Hematopoietic multipotent progenitor cell treated with erythropoietin and hydrocortisone succinate and interleukin-3 and kit ligand, for 8 days (in vitro differentiated cells): ENCODE measurements at places on chromosomes 2 and 18.

GRCh38 chr18:3048121-3048520 lies 35.2 kb upstream of the LPIN2 start:
- DNase-seq: no peak

GRCh38 chr18:77133835-77134496 lies 1.4 kb upstream of the MBP start:
- peak; percentile 84 for DNase-seq

- no peak for DNase-seq
Measured at GRCh38 chr2:108412995-108413710, 35.4 kb downstream of the SULT1C4 start.

DNA sequence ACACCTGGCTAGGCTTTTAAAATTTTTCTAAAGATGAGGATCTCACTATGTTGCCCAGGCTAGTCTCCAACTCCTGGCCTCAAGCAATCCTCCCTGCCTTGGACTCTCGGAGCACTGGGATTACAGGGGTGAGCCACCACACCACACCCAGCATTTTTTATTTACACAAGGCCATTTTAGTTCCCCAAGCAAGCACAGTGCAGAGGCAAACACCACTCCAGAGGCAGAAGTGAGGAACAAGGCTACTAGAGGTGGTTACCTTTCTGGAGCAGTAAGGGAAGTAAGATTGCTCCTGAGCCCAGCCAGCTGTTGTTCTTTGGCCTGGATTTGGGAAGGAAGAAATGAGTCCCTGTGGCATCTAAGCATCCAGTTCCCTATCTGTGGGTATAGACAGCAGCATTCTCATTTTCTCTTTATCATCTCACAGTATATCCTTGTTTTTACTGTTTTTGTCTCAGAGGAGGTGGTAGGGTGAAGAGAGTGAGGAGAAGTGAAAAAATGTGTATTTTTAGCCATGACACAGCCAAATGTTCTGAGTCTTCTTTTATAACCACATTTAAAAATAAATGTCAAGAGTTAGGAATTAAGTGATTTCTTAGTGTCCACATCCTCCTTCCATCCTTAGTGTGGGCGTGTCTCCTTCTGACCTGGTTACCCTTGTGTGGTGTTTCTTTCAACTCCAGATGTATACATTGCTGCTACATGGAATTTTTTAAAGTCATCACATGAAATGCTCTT lies 10.5 kb upstream of the TTC39C start:
- DNase-seq: no peak

DNA sequence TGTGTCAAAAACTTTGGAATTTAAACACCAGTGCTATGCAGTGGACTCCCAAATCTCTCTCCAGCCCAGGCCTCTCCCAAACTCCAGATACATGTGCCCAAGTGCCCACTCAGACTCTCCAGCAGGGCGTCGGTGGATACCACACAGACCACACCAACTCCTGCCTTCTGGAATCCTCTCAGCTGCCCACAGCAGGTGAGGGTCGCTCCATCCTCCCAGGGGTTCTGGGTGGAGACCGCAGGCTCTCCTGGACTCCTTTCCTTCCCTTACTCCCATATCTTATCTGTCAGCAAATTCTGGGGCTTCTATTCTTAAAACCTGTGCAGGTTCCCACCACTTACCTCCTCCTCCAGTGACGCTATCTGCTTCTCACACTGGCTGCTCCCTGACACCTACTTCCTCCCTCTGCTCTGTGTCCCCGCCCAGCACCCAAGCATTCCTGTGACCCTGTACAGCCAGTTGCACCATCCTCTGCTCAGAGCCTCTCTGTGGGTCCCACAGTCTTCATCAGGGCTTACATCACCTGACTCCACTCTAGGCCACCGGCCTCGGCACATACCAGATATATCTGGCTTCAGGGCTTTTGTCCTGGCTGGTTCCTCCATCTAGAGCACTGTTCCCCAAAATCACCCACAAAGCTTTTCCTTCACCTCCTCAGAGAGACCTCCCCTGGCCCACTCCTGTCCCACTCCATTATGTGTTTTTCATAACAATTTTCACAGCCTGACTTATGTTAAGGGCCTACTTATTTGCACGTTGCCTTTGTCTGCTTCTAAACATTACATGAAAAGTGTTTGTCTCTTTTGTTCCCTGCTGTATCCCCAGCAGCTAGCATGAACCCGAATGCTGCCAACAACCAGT lies 2.6 kb upstream of the IMP4 start:
- DNase-seq: no peak

DNA sequence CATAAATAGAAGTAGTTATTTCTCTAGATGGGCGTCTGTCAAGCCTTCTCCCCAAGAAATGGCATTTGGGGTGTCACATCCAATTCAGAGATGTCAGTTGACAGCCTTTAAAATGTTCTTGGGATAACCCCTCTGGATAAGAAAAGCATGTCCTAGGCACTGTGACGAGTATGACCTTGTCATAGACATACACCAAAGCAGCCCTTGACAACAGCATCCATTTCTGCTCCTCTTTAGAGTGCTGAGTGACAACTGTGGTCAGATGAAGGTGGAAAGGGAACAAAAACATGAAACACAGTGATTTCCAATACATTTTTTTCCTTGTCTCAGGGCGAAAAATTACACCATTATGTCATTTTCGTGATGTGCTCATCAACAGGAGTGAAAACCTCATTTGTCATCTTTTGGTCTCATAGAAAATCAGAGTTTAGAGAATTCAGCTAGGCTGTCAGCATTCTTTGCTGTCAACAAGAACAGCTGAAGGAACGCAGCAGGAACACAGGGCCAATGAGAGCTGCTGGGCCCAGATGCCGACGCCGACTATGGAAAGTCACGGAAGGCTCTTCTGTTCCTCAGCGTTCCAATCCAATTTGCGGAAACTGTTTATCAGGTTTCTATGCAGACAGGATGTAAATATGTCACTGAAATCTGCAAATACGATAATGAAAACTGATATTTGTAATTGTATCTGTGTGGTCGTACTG lies 193.2 kb downstream of the ICOS start:
- DNase-seq: no peak

DNA sequence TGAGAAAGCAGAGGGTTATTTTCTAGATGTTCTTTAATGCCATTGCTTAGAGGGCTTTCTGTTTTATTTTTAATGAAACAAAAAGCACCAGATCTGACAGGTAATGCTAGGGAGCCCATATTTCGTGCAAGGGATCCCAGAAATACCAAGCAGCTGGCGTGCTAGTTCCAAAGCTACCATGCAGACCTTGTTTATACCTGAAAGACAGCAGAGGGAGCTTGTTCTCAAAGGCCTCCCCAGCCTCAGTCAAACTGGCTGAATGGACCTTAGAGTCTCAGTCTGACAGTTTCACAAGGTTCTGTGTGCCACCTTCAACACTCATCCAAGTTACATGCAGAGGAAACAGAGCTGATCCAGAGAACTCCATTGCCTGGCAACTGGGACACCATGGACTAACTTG lies 48.6 kb downstream of the GALNT14 start:
- no peak for DNase-seq

DNA sequence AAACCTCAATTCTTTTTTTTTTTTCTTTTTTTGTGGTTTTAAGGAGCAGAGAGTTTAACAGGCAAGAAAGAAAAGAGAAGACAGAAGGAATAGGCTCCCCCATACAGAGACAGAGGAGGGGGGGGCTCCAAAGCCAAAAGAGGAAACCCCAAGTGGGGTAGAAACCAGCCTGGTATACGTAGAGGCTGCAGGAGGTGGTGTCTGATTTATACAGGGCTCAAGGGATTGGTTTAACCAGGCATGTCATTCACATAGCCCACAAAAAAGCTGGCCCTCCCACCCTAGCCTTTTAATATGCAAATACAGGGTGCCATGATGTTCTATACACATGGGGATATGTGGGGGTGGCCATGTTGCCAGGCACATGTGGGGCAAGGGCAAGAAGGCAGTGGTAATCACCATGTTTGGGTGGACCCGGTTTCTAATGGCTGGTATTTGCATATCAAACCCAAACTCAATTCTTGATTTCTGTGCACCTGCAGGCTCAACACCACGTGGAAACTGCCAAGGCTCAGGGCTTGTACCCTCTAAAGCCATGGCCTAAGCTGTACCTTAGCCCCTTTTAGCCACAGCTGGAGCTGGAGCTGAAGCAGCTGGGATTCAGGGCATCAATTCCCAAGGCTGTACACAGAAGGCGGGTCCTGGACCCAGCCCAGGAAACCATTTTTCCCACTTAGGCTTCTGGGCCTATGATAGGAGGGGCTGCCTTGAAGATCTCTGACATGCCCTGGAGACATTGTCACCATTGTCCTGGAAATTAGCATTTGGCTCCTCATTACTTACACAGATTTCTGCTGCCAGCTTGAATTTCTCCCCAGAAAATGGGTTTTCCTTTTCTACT lies 170.3 kb downstream of the MAIP1 start:
- peak; percentile 72 for DNase-seq

DNA sequence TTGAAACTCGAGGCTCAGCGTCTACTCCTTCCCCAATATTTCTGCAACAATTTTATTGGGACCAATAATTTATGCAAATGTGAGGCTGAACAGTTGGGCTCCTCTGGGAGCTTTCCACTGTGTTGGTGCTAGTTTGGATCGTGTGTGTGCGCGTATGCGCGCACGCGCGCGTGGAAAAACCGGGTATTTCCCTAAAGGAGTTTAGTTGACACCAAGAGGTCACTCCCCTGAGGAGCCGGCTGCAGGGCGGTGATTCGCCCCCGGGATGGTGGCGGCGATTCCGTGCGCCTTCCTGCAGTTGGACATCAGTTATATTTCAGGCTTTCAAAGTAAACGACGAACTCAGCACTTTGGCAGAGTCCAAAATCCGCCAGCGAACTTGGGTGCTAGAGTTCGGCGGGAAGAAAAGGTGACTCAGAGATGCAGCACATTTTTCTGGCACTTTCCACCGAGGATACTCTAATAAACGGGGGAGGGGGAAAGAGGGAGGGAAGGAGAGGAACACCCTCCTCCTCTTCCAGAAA lies 186.5 kb upstream of the FANCL start:
- peak; percentile 56 for DNase-seq

- peak; percentile 70 for DNase-seq
Measured at GRCh38 chr18:23259701-23260681, 124.7 kb downstream of the CABLES1 start.

GRCh38 chr2:44420725-44421124 lies 59.0 kb downstream of the CAMKMT start:
- DNase-seq: no peak

DNA sequence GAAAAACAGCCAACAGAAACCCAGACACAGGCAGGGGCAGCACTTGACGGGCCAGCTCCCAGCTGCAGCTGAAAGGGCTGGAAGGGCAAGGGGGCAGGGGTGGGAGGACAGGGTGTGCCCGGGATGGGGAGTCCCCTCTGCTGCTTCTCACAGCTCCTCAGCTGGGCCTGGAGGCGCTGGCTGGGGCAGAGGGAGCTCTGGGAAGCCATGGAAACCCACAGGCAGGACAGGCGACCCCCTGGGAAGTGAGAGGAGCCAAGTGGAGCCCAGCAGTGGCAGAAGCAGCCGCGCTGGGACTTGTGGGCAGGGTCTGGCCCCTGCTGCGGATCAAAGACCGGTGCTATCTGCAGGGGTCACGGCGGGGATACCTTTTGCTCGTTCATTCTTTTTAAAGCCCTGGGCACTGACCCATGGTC lies 20.7 kb downstream of the OTOF start:
- DNase-seq: no peak

- no peak for DNase-seq
Measured at GRCh38 chr2:121319941-121320340, 34.9 kb upstream of the TFCP2L1 start.

DNA sequence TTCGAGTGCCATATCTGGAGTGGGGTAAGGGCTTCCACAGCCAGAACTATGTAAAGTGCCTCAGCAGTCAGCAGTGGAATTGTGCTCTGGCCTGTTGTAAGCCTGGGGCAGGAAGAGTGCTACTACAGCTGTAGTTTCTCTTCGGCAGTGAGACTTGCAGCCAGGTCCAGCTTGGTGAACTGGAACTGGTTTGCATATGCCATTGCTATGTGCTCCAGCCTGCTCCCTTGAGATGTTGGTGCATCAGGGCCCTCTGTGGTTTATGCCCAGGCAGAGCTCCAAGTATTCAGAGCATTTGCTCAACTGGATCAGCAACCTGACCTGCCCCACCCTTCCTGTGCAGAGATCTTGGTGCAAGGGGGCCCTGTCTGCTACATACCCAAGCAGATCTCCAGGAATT lies 47.8 kb downstream of the ZNF804A start:
- peak; percentile 18 for DNase-seq

GRCh38 chr2:74603282-74604000 lies 44.7 kb downstream of the M1AP start:
- no peak for DNase-seq

- DNase-seq: no peak
Measured at GRCh38 chr18:38941711-38942561, 1376.3 kb upstream of the CELF4 start.

- no peak for DNase-seq
Measured at GRCh38 chr2:219274361-219274921, 4.7 kb upstream of the DNAJB2 start.

- no peak for DNase-seq
Measured at GRCh38 chr2:168522446-168522845, 66.4 kb downstream of the CERS6 start.

DNA sequence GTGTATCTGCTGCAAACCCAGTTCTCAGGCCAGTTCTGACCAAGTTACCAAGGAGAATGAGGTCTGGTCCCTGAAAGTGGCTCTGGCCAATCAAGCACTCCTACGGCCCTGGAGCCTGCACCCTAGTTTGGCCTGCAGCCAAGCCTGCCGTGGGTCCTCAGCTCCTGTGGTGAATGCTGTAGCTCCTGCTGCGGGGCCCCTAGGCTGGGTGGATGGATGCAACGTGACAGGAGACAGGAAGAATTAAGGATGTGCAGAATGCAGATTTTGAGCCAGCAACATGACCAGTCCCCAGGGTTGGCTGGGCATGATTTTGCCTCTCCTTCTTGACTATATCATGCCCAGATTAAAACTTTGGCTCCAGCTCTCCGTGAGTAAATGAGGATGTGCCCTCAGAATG lies 97.2 kb downstream of the SMAD7 start:
- no peak for DNase-seq

GRCh38 chr18:10410472-10411308 lies 43.7 kb upstream of the APCDD1 start:
- DNase-seq: no peak

DNA sequence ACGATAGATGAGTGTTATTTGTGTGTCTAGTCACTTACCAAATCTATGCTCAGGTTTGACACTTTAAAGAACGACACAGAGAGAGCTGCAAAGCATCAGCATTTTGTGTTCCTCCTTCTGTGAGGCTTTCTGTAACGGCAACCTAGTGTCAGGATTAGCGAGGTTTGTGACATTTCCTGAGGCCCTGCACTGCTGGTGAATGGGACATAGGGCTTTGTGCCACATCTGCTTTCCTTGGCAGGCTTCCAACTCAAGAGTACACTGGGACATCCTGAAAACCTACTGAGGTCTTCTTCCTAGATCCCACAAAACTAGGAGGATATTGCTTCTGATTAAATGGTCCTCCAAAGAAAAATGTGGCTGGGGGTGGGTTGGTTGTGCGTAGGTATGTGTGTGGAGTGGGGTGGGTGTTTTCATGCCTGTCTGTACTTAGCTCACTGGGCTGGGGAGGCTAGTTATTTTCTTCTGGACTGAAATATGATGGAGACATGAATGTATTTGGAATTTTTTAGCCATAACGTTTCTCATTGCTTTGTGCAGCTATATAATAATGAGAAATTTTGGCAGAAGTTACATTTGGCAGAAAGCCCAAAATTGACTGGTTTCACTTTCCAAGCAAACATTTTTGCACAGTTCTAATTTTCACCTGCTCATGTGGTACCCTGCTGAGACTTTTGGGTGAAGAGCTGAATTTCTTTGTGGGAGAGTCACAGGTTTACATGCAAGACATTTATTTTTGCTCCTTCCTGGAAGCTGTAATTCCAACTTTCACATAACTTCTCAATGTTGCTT lies 308.4 kb downstream of the XIRP2 start:
- peak; percentile 20 for DNase-seq
